ENCODE measurements at places on chromosomes 7 and 10.

DNA sequence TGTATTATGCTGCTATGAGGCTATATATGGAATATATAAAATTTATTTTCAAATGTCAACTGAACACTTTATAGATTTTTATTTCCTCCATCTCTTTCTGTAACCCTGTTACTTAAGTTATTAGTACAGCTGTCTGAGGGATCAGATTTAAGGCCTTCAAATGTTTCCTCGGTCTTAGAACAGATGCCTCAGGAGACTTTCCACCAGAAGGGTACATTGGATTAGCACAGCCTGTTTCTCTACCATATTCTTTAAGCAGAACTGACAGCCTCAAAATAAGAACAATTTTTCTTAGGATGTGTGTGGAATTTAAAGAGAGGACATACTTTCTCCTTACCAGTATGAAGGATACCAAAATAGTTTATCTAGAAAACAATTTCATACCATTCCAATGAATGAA is 53.0 kb upstream of the HGF start:
- DNase-seq: no peak

GRCh38 chr10:121248266-121248665 is 350.0 kb downstream of the FGFR2 start:
- DNase-seq: no peak

DNA sequence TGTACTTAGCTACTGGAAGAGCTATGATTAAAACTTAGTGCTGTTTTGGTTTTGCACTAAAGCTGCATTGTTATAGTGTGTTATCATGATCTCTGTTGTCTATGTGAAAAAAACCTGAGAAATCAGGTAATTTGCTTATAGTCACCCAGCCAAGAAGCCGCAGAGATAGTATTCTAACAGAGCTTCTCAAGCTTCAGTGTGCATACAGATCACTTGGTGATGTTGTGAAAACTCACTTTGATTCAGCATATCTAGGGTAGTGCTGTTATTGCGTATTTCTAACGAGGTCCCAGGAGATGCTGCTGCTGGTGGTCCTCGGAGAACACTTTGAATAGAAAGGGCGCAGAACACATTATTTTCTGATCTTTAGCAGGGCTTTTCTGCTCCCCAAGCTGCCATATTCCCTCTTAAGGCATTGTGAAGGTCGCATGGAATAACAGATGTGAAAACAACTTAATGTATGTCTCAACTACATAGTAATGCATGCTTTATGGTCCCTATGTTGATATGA is 68.4 kb upstream of the PDCD4 start:
- no peak for DNase-seq

DNA sequence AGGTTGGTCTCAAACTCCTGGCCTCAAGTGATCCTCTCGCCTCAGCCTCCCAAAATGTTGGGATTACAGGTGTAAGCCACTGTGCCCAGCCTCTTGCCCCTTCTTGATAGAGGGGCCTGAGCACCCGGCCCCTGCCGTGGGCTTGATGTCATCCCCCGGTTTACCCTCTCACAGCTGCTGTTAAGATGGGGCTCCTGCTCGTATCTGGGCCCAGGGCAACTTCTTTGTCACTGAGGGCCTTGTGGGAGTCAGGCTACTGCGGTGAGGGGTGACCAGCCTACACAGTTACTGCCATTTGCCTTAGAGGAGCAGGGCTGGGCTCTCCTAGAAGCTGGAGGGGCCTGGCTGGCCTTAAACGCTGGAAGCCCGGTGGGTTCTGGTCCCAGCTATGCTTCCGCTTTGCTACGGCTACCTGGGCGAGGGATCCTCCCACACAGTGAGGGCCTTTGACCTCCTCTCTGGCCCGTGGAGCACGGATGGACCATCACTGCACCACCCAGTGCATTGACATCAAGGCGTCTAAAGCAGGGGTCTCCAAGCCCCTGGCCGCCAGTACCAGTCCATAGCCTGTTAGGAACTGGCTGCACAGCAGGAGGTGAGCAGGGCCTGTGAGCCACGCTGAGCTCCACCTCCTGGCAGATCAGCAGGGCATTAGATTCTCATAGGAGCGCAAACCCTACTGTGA is 1.1 kb upstream of the TMEM130 start:
- DNase-seq: no peak

GRCh38 chr10:53403688-53404087 is 631.1 kb upstream of the MBL2 start:
- DNase-seq: no peak

All from CMK (cell line).